ENCODE measurements at places on chromosomes 1 and 21.
A peak's percentile ranks its signal among the peaks of the same experiment; 100 is the strongest.

GRCh38 chr1:85268801-85269585 is 7.4 kb downstream of the BCL10 start:
- no peak for DNase-seq

DNA sequence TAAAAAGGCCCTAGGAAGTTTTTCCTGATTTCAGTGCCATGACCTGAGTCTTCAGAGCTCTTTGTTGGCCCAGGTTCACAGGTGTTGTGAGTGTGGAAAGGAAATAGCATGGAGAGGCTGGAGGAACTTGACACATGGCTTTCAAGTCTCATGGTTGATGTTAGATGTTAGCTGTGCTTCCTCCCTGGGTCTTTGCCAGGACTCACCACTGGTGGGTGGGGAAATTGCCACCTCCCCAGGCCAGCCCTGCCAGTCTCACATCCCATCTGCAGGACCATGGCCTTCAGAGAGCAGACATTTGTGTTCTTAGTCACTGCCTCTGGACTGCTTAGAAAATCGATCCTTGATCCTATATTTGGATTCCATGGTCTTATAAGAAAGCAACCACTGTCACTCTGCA is 383.2 kb downstream of the DISC1 start:
- DNase-seq = peak; percentile 45

GRCh38 chr1:44250068-44250781 is 37.0 kb downstream of the DMAP1 start:
- no peak for DNase-seq

- DNase-seq = no peak
Observed at GRCh38 chr1:214553142-214553710, 1.8 kb upstream of the PTPN14 start.

GRCh38 chr21:27112186-27112585 is 145.3 kb upstream of the ADAMTS5 start:
- no peak for DNase-seq

DNA sequence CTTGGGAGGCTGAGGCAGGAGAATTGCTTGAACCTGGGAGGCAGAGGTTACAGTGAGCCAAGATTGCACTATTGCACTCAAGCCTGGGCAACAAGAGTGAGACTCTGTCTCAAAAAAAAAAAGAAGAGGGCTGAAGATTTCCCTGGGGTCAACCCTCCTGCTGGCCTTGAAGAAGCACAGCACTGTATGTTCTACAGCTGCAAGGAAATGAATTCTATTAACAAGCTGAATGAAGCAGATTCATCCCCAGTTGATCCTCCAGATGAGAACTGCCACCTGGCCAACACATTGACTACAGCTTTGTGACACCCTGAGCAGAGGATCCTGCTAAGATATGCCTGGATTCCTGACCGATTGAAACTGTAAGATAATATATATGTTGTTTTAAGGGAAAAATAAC is 129.5 kb downstream of the ADSS2 start:
- no peak for DNase-seq

GRCh38 chr1:52122384-52122783 is 19.5 kb upstream of the ZFYVE9 start:
- no peak for DNase-seq

DNA sequence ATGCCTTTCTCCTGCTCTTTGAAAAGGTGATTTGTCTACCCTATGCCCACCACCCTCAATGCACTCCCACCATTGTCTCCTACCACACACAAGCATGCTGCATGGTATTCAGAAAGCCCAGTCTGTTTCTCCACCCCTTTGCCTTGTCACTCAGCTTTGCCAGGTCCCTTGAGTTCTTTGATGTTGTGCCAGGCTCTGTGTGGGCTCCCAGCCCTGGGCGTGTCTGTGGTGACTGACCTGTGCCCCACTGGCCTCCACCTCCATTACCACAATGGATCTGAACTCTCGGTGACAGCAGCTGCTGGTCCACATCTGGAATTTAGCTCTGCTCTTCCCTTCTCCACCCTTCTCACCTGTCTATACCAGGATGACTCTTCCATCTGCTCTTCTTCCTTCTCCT is 34.9 kb downstream of the ATP2B4 start:
- DNase-seq = peak; percentile 67

DNA sequence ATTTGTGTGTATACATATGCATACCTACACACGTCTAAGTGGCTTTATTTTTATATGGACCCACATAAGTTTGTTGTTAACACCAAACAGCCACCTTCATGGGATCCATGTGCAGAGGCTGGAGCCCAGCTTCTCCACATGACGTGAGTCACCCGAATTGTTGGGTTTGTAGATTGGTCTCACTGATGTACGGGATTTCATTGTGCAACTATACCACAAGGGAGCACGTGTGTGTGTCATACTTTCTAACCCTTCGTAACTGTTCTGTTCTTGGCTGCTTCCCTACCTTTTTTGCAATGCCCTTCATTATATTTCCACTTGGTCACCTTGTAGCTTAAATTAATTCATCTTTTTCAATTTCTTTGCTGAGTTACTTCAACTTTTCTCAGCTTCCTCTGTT is 21.0 kb downstream of the SPRTN start:
- no peak for DNase-seq

DNA sequence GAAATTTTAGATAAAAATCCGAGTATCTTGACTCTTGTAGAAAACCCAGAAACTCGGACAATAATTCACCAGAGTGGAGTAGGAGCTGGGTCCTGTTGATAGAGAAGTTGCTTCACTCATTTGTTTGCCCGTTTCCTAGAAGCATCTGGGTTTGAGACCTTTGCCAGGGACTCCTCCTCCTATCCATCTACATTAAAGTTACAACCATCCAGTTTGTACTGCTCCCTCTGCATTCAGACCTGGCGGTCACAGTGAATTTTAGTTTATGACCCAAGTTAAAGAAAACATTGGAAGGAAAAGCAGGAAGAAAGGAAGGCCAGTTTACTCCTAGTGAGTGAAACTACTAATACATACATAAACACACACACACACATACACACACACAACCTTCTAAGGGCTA is 64.6 kb downstream of the CLDN17 start:
- no peak for DNase-seq

- DNase-seq = no peak
Observed at GRCh38 chr1:228905701-228906101, 170.4 kb downstream of the RHOU start.

GRCh38 chr1:72845381-72845780 is 563.0 kb upstream of the NEGR1 start:
- no peak for DNase-seq

GRCh38 chr21:36207577-36208320 is 51.1 kb downstream of the DOP1B start:
- no peak for DNase-seq

- no peak for DNase-seq
Observed at GRCh38 chr21:42367367-42368165, 1.2 kb upstream of the TFF1 start.

DNA sequence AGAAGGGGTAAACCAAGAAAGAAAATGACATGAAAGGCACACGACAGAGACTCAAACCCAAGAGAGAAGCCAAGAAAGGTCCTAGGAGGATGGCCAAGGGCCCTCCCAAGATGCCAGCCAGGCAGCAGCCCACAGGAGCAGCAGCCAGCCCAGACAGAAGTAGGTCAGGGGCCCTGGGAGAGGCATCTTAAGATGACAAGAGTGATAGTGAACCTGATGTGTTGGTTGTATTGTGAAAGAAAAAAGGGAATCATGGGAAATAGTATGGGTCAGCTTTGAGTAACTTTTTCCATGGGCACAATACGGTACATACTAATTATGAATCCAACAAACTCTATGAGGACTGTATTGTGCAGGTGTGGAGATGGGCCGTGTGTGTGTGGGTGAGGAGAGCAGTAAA is 3.3 kb downstream of the CCSAP start:
- DNase-seq = no peak

DNA sequence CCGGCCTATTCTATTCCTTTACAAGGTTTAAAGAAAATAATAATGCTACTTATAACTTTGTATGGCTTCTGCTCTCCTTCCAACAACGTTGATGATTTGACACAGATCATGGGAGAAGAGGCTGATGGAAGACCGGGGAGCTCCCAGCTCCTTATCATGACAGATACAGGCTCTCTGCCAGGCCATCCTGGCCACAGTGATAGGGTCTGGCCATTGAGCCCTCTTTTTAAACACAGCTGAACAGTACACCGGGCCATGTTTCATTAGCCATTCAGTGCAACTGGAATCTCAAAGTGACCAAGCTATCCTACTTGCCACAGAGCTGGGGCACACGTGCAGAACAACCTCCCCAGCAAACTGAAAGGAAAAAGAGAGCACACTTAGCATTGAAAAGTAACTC is 34.9 kb downstream of the DNAJC11 start:
- no peak for DNase-seq

DNA sequence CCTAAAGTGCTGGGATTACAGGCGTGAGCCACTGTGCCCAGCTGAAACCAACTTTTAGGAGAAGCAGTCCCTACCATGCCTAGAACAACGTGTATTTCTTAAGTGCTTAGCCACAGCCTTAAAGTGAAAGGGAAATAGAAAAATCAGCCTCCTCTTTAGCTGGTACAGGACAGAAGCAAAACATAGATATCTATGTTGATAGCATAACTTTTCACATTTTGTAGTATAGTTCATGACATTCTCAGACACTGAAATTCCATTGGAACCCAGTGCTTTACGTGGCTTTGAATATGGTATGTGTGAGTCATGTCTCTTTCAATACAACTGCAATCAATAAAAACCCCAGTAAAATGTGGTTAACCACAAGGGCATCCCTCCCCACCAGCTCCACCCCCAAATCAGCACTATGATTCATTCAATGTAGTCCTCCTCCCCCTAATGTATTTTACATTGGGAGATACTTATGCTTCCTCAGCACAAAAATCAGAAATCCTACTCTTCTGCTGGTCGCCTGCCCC is 32.1 kb downstream of the TGFB2 start:
- no peak for DNase-seq

- DNase-seq = no peak
Observed at GRCh38 chr1:94636624-94637023, 95.1 kb upstream of the F3 start.

DNA sequence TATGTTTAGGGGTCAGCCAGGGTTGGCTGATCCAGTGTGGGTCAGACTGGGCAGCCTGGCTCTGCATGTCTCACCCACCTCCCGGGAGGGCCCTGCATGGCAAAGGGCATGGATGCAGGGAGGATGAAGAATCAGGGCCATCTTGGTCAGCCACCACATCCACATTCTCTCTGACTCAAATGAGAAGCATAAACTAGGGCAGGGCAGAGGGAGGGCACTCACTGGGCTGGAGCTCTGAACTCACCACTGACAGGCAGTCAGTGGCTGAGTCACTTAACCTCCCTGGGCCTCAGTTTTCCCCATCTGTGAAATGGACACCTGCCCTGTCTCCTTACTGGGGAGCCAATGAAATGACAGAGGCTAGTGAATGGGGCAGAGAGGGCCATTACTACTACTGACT is 4.3 kb upstream of the CELA2A start:
- no peak for DNase-seq

DNA sequence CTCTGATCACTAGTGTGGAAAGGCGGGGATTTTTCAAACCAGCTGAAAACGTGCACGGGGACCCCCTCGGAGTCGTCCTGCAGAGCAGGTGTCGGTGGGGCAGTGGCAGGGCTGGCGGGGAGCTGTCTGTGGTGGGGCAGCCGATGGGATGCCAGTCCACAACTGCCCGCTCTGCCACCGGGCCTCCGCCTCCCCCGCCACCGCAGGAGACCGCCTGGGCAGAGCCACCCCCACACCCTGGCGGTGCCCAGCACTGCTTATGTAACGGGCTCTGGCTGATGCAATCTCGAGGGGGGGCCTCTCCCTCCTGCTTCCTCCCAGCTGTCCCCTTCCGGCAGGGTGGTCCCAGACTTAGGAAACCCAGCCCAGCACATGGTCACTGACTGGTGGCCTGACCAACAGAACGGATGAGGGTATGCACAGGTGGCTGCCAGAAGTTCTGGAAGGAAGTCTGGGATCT is 9.3 kb downstream of the CHD5 start:
- no peak for DNase-seq

GRCh38 chr1:34858901-34859445 is 576 bp downstream of the SMIM12 start:
- peak; percentile 28 for DNase-seq

DNA sequence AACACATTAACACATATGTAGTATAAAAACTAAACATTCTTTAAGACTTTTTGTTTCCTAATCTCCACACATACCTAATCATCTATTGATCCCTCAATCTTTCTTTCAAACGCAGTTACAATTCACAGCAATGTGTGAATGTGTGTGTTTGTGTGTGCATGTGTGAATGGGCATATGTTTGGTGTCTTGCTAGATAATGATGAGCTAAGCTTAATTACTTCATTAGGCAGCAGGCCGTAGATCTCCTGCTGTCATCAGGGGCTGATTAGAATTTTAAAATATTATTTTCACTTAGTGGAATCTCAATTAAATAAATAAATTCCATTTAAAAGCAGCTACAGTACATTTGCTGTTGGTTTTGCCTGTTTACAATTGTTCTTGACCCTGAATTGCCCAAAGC is 187.8 kb upstream of the LHX8 start:
- DNase-seq = no peak

- no peak for DNase-seq
Observed at GRCh38 chr1:27878787-27879335, 6.5 kb downstream of the THEMIS2 start.

DNA sequence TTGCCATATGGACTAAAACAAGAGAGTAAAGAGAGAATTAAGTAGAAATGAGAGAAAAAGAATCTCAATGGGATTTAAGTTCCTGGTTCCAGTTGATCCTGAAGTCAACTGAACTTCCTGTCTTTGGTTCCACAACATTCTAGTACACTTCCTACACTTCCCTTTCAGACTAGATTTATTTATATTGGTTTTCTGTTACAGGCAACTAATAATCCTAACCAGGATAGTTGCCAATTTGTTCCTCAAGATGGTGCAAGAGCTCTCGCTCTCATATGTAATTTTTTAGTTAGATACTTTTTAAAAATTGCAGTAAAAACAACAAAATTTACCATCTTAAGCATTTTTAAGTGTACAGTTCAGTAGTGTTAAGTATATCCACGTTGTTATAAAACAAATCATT is 28.8 kb upstream of the TRIM45 start:
- no peak for DNase-seq

GRCh38 chr21:41955516-41955915 is 1.7 kb upstream of the C2CD2 start:
- no peak for DNase-seq
